ENCODE measurements at places on chromosomes 12 and 14.

GRCh38 chr14:91142214-91142668 lies 28.4 kb downstream of the DGLUCY start:
- no peak for DNase-seq

- no peak for DNase-seq
Observed at GRCh38 chr12:107461222-107461975, 224.2 kb upstream of the PWP1 start.

- DNase-seq: no peak
Observed at GRCh38 chr14:96497586-96497985, 4.6 kb upstream of the PAPOLA start.

DNA sequence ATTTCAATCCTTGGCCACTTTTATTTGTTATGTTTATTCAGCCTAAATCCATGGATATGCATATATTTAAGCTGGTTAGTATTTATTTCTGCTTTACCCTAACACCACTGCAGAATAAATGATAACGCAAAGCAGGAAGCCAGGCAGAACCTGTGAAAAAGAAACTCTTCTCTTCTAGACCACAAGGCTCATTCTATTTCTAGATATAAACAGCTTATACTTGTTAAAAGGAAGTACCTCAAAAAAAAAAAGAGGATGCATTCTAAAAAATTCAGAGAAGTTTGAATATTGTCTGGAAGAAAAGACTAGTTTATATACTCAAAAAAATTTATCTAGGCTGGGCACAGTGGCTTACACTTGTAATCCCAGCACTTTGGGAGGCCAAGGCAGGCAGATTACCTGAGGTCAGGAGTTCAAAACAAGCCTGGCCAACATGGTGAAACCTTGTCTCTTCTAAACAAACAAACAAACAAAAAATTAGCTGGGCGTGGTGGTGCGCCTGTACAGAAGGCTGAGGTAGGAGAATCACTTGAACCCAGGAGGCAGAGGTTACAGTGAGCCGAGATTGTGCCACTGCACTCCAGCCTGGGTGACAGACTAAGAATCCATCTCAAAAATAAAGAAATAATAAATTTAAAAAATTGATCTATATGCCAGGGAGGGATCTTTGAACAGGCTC lies 55.8 kb downstream of the GALNT4 start:
- DNase-seq: no peak

GRCh38 chr14:57526942-57527341 lies 33.3 kb upstream of the CCDC198 start:
- DNase-seq: no peak

- DNase-seq: no peak
Observed at GRCh38 chr14:96663076-96663475, 134.1 kb upstream of the VRK1 start.

GRCh38 chr12:127588249-127588648 lies 678.7 kb upstream of the TMEM132C start:
- no peak for DNase-seq

DNA sequence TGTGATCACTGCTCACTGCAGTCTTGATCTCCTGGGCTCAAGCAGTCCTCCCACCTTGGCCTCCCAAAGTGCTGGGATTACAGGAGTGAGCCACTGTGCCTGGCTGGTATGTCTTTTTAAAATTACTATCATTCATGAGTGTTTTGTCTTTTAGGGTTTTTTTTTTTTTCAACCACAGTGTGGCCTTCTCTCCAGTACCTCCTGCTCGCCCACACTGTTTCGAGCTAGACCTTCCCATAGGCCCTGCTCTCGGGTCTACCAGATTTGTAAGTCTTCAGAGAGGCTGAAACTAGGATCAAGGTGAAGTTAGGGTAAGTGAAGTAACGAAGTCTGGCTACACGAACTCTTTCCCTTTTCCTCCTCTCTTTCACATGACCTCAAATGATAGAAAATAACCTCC lies 1.5 kb downstream of the BIN2 start:
- DNase-seq: no peak

- DNase-seq: no peak
Observed at GRCh38 chr12:120220838-120221575, 20.1 kb upstream of the RPLP0 start.

DNA sequence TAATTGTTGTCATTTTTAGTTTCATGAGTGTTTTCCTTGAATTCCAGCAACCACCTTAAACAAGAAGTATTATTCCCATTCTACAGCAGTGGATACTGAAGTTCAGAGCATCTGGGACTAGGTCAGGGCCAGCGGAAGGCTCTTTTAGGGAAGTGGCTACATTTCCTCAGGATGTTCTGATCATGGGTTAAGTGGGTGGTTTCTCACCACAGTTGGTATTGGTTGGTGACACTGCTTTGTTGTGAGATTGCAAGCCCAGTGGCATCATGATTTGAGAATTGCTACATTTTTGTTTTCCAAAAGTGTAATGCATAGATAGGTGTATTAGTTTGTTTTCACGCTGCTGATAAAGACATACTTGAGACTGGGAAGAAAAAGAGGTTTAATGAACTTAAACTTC lies 47.1 kb downstream of the SYNE2 start:
- no peak for DNase-seq

GRCh38 chr14:74275241-74275841 lies 27.4 kb downstream of the ABCD4 start:
- no peak for DNase-seq

- DNase-seq: no peak
Observed at GRCh38 chr14:70904373-70904772, 2.9 kb upstream of the PCNX1 start.

Data from nucleus accumbens (tissue), 56 donors.